Cerebellar cortex (tissue), 1 donor: ENCODE measurements at places on chromosomes 7 and 10.

GRCh38 chr7:48350515-48350914, 179.3 kb downstream of the ABCA13 start:
- no peak for DNase-seq

GRCh38 chr10:11841375-11841774, 18.2 kb downstream of the PROSER2 start:
- no peak for DNase-seq

DNA sequence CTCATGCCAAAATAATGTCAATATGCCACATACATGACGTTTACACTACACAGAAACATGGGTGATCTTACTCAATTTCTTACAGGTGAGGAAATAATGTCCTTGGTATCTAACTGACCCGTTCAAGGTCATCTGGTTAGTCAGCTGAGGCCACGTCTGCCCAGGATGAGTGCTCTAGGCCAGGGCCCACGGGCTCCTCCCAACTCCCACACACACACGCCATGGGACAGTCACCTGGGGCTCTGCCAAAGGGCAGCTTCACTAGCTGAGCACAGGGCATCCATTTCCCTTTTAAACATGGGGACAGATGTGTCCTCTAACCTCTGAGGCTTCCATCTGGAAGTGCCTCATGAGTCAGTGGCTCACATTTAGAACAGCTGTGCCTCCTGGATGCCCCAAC, 123.9 kb downstream of the TNS3 start:
- no peak for DNase-seq

DNA sequence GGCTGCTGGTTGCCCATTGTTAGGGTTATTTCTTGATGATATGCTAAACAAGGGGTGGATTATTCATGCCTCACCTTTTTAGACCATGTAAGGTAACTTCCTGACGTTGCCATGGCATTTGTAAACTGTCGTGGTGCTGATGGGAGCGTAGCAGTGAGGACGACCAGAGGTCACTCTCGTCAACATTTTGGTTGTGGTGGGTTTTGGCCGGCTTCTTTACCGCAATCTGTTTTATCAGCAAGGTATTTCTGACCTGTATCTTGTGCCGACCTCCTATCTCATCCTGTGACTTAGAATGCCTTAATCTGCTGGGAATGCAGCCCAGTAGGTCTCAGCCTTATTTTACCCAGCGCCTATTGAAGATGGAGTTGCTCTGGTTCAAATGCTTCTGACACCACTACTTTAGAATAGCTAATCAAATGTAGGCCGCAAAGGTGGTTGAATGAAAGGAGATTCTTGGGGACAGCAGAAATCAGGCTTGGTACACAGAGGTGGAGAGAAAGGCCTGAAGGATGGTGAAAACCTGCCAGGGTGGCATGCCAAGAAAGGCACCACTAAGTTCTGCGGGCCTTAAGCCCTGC, 17.9 kb upstream of the SMO start:
- DNase-seq, result no peak

DNA sequence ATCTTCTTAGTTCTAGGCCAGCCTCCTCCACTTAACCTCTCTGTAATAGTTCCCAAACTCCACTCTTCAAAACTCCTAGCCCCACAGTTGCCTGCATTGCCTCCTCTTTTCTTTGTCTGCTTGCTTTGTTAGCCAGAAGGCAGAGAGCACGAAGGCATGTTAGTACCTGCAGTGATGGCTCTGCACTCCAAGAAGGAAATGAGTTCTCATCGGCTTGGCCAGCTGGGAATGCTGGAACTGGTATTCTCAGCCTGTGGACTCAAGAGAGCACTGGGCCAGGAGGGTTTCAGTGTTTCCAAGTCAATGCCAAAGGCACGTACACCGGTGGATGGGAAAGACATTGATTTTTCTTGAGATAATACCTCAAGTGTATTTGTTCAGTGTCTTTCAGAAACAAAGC, 66.3 kb upstream of the HABP2 start:
- no peak for DNase-seq

DNA sequence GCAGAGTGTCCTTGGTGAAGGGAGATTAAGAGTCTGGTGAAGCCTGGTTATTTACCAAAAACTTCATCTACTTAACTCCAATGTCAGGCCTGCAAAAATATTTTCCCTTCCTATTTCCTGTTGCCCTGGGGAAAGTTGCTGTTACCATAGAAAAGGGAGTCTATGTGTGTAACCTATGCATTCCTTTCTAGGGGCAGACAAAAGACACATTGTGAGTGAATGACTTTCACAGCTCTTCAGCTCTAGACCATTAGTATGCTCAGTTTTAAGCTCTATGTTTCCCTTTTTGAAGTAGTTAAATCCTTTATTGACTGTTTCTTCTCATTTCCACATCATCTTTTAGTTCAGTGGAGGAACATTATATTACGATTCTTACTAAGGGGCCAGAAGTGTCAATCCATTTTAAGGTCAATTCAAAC, 45.6 kb upstream of the SGCE start:
- no peak for DNase-seq
